ENCODE measurements at places on chromosomes 1 and 21.
A peak's percentile ranks its signal among the peaks of the same experiment; 100 is the strongest.

DNA sequence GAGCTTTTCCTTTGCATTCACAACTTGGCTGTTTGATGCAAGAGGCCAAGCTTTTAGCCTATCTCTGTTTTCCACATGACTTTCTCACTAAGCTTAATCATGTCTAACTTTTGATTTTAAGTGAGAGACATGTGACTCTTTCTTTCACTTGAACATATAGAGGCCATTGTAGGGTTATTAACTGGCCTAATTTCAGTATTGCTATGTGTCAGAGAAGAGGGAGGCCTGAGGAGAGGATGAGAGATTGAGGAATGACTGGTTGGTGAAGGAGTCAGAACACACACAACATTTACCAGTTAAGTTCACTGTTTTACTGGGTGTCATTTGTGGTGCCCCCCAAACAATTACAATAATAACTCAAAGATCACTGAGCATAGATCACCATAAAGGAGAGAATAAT lies 193.5 kb downstream of the CYYR1 start:
- no peak for DNase-seq

- no peak for DNase-seq
Measured at GRCh38 chr1:236400061-236400603, 6.0 kb downstream of the EDARADD start.

- DNase-seq: no peak
Measured at GRCh38 chr1:17097787-17098186, 21.5 kb downstream of the PADI2 start.

DNA sequence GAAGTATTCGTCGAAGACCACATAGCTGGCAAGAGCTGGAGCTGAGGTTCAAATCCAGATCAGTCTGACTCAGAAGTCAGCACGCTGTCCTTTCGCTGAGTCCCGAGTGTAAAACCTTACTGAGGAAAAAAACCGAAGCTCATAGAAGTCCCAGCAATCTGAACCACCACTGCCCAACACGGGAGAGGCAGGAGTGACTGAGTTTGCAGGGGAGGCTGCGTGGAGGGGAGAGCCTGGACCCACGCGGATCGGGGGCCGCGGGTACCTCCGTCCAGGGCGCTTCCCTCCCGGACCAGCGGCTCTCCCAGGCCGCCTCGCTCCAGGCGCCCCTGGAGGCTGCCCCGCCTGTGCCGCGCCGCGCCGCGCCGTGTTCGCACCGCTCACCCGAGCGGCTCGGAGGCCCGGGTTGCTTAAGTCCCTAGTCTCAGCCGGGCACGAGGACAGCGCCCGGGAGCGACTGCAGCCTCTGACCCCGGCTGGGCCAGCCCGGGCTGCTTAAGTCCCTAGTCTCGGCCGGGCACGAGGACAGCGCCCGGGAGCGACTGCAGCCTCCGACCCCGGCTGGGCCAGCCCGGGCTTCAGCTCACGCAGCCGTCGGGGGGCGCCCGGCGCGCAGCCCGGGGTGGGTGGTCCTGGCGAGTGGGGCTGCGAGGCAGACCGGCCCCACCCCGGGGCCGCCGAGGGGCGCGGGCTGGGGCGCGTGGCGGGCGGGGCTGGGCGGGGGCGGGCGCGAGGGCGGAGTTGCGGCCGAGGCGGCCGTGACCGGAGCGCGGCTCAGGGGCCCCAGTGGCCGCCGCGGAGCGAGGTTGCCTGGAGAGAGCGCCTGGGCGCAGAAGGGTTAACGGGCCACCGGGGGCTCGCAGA lies at the start of gene ADAMTSL4:
ADAMTSL4 (plus strand) TSS at position 777 of the 864 bp plus-strand sequence. CDS start 2,881 bp downstream, outside the sequence.
- DNase-seq: no peak

DNA sequence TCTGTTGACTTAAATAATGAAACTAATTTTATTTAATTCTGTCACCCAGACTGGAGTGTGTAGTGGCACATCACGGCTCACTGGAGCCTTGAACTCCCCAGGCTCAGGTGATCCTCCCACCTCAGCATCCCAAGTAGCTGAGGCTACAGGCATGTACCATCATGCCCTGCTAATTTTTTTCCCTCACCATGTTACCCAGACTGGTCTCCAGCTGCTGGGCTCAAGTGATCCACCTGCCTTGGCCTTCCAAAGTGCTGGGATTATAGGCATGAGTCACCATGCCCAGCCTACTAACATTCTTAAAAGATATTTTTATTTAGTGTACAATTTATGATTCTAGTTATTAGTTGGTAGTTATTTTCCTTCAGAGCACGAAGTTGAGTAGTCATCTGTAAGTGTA lies 49.5 kb downstream of the NRDC start:
- DNase-seq: no peak

GRCh38 chr1:28441674-28442073 lies 64.2 kb upstream of the RCC1 start:
- no peak for DNase-seq

- DNase-seq: no peak
Measured at GRCh38 chr1:14653461-14653960, 55.0 kb downstream of the KAZN start.

DNA sequence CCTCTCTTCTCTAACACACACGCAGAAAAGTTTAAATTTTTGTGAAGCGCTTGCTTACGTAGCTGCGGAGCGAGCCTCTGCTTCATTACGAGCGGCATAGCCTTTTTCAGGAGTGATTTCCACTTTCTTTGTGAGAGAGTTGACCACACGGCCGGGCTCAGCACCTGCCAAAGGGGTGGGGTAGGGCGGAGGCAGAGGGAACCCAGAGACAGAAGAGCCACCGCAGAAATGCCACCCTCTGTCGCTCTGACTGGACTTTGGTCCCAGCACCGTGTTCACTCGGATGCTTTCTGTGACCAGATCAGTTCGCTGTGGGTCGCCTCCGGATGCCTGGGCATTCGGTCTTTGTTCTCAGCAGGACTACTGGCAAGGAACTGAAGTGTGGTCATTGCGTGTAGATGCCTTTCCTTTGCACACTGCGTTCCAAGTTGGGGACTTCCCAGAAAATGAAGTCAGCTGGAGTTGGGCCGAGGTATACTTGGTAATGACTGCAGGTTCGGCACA lies 883 bp downstream of the CHODL start:
- DNase-seq: no peak

- no peak for DNase-seq
Measured at GRCh38 chr1:67713057-67713846, 28.3 kb downstream of the GADD45A start.

DNA sequence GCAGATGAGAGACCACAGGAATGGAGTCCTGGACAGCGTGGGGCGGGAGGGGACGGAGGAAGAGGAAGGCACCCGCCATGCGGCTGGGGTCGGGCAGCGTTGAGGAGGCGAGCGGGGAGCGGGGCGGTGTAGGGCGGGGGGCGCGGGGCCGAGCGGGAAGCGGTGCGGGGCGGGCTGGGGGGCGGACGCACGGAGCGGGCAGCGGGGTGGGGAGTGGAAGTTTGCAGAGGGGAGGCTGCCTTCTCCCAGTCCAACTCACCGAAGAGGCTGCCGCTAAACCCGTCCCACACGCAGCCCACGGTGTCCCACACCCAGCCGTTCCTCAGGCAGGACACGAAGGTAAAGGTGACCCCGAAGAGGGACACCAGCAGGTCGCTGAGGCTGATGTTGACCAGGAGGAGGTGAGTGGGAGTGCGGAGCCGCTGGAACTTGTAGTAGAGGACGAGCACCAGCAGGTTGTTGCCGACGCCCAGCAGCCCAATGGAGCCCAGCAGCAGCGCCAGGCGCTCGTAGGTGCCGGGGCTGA lies 483 bp downstream of the CHML start:
- peak; percentile 22 for DNase-seq

DNA sequence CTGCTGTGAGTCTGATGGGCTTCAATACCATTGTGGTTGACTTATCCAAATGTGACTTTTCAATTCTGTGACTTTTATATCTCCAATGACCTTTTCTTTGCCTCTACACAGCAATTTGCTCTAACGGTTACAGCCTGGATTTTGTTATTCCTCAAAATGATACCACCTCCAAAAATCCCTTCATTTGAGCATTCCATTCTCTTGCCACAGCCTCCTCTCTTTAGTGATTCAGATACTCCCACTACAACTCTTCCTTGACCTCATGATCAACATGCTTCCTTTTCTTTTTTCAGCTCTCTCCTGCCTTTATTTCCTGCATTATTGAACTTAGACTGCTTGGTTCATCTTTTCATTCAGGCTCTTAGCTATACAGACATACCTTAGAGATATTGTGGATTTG lies 16.6 kb upstream of the IL19 start:
- DNase-seq: no peak

DNA sequence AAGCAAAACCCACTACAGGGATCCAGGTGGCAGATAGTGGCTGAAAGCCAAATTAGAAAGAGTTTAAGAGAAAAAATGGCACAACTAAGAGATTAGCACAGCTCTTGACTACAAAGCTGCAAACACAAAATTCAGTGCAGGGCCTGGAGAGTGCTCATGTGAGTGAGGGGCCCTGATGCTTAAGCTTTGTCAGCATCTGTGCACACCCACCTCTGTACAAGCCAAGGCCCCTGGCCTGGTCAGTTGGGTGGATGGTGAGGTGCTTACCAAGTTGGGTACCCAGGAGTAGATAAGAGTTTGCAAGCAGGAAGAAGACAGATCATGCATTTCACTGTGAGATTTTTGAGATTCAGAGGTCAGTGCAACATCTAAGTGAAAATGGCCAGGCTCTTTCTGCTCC lies 62.7 kb upstream of the ATP1B1 start:
- no peak for DNase-seq

- DNase-seq: no peak
Measured at GRCh38 chr1:22916471-22916820, 56.2 kb downstream of the LACTBL1 start.

DNA sequence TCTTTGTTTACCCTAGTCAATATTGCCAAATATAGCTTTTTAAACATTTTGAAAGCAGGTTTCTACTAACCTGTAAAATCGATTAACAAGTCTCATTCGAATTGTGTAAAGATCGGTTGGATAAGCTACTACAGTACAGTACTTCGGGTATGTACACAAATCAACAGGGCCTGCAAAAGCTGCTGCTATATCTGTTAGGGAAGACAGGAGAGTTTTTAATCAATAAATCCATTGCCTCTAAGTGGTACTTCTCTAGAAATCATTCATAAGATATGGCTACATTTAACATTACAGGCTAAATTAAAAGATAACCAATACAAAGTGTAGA lies 34.8 kb upstream of the PSMG1 start:
- no peak for DNase-seq

DNA sequence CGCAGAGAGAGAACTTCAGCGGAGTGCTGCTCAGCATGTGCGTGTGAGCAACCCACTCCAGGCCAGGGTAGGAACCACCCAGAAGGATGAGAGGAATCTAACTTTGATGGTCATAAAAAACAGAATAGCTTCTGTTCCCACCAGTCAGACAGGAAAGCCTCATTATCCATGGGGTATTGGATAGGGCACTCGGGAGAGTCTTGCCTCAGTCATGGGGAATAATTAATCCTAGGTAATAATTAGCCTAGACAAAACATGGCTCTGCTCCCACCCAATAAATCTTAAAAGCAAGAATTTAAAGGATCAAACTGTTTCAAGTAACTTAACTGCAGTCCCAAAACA lies 35.3 kb downstream of the LDLRAD1 start:
- no peak for DNase-seq

GRCh38 chr1:164058198-164058597 lies 500.8 kb upstream of the PBX1 start:
- no peak for DNase-seq

- DNase-seq: no peak
Measured at GRCh38 chr1:217181756-217182155, 449.1 kb downstream of the GPATCH2 start.

DNA sequence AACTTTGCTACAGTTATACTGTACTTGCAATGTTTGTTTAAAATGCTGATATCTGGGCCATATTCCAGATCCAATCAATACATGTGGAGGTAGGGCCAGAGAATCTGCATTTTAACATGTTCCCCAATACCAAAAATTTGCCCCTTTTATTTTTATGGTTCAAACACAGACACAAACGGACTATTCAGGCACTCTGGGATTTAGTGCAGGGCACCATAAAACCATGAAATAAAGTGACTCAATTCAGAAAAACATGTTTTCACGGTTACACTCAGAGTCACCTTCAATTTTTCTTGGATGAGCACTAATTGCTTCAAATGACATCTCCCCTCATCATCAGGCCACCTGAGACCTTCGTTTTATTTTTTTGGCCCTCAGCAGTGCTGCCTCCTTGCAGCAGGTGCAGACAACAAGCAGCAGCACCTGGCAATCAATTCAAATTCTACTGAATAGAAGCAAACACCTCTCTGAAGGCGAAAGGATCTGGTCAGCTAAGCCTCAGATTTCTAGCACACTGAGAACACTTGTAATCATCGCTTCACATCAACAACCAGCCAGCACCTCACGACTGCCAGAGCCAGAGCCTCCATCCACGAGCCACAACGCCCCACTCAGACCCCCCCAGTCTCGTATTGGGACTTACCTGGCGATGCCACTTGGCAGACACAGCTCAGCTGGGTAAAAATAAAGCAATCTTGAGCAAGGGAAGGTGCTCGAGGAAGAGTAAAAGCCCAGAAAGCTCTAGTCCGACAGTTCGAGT lies 1.1 kb downstream of the ERO1B start:
- no peak for DNase-seq

GRCh38 chr21:33810766-33811165 lies 104.8 kb downstream of the ATP5PO start:
- no peak for DNase-seq

GRCh38 chr21:15121655-15122120 lies 56.9 kb upstream of the NRIP1 start:
- no peak for DNase-seq

DNA sequence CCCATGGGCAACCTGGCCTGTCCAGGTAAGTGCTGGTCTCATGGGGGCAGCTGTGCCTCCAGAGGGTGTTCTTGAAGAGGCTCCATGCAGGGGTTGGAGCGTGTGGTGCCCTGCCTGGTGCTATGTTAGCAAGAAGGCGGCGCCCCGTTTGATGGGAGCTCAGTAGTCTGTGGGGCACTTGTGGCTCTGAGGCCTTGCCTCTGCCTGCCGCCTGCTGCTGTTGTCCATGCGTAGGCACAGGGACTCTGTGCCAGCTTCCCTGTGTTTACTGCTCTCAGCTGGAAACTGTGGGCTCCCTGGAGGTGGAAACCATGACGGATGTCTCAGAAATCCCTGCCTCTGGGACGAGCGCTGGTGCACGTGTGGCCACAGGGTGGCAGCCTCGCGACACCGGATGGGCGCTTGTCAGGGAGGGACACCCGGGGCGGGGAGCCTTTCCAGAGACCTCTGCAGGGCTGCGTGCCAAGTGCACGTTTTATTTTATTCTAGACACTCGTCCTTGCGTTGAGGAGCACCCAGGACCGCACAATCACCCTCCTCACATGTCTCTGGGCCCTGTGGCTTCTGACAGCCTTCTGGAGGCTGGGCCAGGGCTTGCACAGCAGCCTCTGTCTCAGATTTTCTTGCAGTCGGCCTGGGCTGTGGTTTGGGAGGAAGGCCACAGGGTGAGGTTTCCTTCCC lies 27.1 kb downstream of the SNAP47 start:
- DNase-seq: peak; percentile 74

DNA sequence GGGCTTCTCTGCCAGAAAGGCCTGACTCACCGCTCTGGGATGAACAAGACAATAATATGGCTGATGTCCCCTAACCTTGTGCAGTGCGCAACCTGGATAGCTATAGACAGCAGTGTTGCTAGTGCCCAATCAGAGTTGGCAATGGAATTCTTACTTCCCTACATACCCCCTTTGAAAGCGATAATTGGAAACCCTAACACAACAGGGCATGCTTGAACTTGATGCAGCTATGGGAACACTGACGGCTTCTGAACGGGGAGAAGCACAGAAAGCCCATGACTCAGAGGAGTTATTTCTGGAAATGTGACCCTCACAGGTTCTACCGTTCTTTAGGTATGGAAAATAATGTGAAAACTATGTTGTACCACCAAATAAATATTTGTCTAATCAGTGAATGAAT lies 200.6 kb downstream of the TRABD2B start:
- no peak for DNase-seq

All from activated CD8-positive, alpha-beta memory T cell treated with anti-CD3 and anti-CD28 coated beads for 1 hour (primary cell).